ENCODE measurements at places on chromosomes 6 and 20.

DNA sequence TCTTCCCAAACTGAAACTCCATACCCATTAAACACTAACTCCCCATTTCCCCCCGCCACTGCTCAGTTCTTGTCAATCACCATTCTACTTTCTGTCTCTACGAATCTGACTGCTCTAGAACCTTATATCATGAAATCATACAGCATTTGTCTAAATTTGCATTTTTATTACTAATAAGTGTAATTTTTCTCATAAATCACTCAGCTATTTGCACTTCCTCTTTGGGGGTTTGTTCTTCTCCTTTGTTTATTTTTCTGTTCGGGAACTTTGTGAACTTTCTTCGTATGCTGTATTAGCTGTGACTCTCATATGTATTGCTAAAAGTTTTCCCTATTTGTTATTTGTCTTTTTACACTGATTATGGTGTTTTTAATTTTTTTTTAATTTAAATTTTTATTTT lies 152.2 kb downstream of the SLC16A10 start:
- DNase-seq = no peak
- no peak overlapping the region for H3K4me3 ChIP-seq
- no peaks in the 10 kb centered on the region for H3K36me3 ChIP-seq
- no peaks in the 10 kb centered on the region for H3K4me1 ChIP-seq
- no peak overlapping the region for H3K27ac ChIP-seq
- H3K27me3 ChIP-seq = no peaks in the 10 kb centered on the region

DNA sequence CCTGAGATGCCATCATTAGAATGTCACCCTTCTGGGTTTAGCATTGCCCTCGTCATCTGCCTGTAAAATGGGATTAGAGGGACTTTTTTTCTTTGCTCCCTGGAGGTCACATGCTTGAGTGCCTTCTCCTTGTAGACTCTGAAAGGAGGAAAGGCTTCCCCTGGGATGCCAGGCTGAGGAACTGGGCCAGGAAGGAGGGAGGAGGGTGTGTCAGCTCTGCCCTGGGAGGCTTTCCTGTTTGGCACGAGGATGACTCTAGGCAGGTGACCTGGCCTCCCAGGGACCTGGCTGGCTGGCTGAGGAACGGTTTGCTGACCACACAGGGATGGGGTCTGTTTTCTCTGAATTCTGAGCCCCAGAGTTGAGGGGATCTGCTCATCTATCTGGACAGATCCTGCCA lies 137.9 kb upstream of the RNF24 start:
- no peaks in the 10 kb centered on the region for H3K36me3 ChIP-seq
- peak; percentile 37 for DNase-seq
- H3K4me1 ChIP-seq = no peaks in the 10 kb centered on the region
- H3K27me3 ChIP-seq = no peaks in the 10 kb centered on the region
- H3K27ac ChIP-seq = no peak overlapping the region

DNA sequence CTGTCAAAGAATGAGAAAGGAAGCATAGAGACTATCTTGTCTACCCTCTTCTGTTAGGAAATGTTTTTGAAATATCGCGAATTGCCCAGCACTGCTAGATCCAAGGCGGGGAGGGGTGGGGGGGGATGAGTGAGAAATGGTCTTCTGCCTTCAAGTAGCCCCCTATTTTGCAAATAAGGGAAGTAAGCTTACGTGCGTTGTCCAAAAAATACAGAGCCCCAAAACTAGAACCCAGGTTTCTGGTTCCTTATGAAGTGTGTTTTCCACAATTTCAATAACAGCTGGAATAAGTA lies 923 bp upstream of the ILRUN start:
- H3K27me3 ChIP-seq = no peaks in the 10 kb centered on the region
- no peaks in the 10 kb centered on the region for H3K36me3 ChIP-seq
- H3K27ac ChIP-seq = no peak overlapping the region
- no peaks in the 10 kb centered on the region for H3K4me1 ChIP-seq
- no peak for DNase-seq

DNA sequence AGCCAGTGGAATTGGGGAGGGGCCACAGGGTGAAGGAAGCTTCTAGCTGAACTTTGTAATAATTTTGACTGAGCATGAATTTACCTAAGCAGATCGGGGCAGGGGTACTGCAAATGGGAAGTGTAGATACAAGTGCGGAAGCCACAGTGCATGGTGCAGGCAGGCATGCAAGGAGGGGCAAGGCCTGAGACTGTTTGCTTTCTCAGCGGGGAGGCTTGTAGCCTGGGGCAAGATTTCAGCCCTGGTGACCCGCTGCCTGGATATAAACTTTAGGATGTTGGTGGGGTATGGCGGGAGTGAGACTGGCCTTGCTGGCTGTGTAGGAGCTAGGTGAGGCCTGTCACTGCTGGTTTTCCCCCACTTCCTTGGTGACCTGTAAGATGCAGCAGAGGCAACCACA lies 266.4 kb upstream of the PREP start:
- DNase-seq = no peak
- no peaks in the 10 kb centered on the region for H3K4me1 ChIP-seq
- H3K4me3 ChIP-seq = no peak overlapping the region
- H3K36me3 ChIP-seq = no peaks in the 10 kb centered on the region
- no peak overlapping the region for H3K27ac ChIP-seq

GRCh38 chr6:160595838-160596832 lies 67.9 kb downstream of the LPA start:
- H3K27ac ChIP-seq = no peak overlapping the region
- DNase-seq = no peak
- no peaks in the 10 kb centered on the region for H3K27me3 ChIP-seq
- no peak overlapping the region for H3K4me3 ChIP-seq
- H3K4me1 ChIP-seq = no peaks in the 10 kb centered on the region

DNA sequence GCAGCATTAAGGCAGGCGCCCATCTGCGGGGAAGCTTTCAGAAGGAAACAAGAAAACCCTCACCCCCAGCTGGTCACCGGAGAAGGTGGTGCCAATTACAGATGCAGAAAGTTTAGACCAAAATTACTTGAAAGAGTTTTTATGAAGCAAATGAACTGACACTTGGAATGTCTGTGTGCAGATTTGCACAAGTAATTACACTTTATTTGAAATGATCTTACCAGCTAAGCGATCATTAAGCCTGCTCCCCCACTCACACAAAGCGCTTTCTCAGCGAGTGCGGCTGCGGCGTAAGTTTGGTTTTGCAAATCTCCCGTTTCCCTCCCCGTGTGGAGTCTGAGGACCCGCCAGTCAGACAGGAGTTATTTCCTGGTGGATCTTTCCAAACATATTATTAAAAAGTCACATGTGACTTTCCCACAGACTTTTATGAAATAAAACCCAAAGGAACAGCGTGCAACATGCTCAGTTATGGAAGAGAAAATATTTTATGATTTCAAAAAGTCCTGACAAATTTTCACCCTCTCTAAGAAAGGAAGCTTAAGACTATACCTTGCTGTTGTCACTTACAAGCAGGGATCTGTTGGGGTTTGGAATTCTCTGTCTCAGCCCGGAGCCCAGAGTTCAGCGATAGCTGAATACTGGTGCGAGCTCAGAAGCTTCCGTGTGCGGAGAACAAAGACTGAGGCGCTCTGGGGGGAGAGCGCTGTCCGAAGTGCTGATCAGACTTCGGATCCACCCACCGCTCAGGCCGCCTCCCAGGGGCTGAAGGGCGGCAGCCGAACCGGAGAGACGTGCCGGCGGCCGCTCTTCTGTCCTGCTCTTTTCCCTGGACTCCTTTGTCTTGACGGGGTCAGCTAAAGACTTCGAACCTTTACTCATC lies 2.7 kb upstream of the MYT1 start:
- H3K27me3 ChIP-seq = no peaks in the 10 kb centered on the region
- DNase-seq = no peak
- H3K27ac ChIP-seq = no peak overlapping the region

DNA sequence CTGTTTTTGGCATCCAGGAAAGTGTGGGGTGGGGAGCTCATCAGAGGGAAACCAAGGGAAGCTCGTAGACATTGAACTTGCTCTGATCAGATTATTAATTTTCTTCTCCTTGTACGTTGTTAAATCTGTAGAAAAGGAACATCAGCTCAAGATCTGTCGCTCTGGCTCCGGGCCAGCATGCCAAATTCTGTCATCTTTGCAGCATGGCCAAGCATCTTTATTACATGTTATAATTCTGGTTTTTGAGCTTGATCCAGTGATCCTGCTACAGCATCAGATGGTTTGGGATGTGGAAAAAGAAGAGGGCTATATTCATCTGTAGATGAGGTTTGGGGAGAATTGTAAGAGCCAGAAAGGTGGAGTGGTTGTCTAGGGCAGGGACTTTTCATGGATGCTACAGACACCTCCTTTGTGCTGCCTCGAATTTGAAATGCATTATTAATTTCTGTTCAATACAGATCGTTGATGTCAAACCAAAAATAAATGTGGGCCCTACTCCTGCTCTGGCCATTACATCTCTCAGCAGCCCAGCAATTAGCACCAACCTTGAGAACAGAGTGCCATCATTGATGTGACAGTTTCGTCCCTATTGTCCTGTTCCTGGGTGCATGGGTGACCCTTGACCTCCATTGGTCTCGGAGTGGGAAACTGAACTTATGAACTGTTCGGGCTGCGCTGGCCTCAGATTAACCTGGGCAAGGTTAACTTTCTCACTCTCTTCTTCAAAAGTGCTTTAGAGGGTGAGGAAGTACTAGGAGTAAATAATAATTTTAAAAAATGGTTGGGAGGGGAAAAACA lies 250.8 kb downstream of the SOX4 start:
- H3K27me3 ChIP-seq = no peaks in the 10 kb centered on the region
- H3K4me1 ChIP-seq = no peaks in the 10 kb centered on the region
- no peak for DNase-seq
- no peaks in the 10 kb centered on the region for H3K36me3 ChIP-seq
- H3K27ac ChIP-seq = no peak overlapping the region
- H3K4me3 ChIP-seq = no peak overlapping the region

GRCh38 chr6:146498309-146498708 lies 45.3 kb upstream of the RAB32 start:
- H3K27me3 ChIP-seq = no peaks in the 10 kb centered on the region
- no peak for DNase-seq
- no peaks in the 10 kb centered on the region for H3K4me1 ChIP-seq
- no peak overlapping the region for H3K27ac ChIP-seq
- H3K4me3 ChIP-seq = no peak overlapping the region

GRCh38 chr6:7721649-7722048 lies 4.2 kb upstream of the BMP6 start:
- DNase-seq = no peak
- no peaks in the 10 kb centered on the region for H3K36me3 ChIP-seq
- no peak overlapping the region for H3K4me3 ChIP-seq
- no peak overlapping the region for H3K27ac ChIP-seq
- H3K27me3 ChIP-seq = no peaks in the 10 kb centered on the region

DNA sequence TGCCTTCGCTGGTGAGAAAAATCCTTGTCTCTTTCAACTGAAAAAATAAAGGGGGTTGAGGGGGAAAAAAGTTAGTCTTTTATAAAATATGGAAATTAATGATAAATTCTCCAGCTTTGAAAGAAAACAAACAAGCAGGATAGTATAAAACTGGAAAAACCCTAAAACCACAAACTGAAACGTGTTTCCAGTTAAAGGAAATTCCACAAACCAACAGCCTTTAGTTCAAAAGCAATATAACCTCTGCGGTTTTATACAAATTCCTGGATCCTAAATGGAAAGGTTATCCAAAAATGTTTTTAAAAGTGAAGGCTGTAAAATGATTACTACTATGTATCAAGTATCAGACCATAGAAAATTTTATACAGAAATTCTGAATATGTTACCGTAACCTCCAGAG lies 55.6 kb downstream of the BMP5 start:
- DNase-seq = no peak
- H3K4me3 ChIP-seq = no peak overlapping the region
- no peaks in the 10 kb centered on the region for H3K36me3 ChIP-seq
- peaks cover 3% of the 10 kb centered on the region for H3K4me1 ChIP-seq
- H3K27me3 ChIP-seq = no peaks in the 10 kb centered on the region

DNA sequence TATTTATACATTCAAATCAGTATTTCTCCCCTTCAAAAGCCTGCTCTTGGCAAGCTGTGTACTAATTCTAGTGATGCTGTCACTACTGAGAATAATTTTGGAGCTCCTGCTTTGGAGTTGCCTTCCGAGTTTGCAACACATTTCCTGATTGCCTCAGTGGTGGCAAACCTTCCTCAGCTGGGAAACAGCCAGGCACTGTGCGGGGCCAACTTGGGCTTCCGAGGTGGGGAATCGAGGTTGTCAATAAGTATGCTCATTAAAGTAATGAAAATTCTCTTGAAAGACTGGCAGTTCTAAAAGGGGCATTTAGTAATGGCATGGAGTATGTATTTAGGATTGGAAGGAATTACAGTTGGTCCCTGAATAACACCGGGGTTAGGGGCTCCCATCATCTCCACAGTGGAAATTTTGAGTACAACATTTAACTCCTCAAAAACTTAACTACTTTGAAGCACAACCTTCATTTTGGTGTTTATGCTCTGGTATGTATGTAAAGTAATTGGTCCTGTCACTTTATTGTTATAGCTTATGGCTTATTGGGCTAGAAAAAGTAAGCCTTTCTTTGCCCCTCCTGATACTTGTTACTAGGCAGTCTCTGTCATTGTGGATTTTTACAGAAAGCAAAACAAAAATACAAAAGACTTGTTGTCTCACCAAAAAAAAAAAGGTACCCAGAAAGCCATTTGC lies 2.7 kb downstream of the PAQR8 start:
- H3K36me3 ChIP-seq = no peaks in the 10 kb centered on the region
- H3K4me3 ChIP-seq = no peak overlapping the region
- no peaks in the 10 kb centered on the region for H3K27me3 ChIP-seq

- H3K36me3 ChIP-seq = no peaks in the 10 kb centered on the region
- no peak overlapping the region for H3K27ac ChIP-seq
- no peak overlapping the region for H3K4me3 ChIP-seq
- H3K4me1 ChIP-seq = no peaks in the 10 kb centered on the region
- no peaks in the 10 kb centered on the region for H3K27me3 ChIP-seq
These were observed 15.3 kb downstream of the RSPO4 start for GRCh38 chr20:986733-987355.

DNA sequence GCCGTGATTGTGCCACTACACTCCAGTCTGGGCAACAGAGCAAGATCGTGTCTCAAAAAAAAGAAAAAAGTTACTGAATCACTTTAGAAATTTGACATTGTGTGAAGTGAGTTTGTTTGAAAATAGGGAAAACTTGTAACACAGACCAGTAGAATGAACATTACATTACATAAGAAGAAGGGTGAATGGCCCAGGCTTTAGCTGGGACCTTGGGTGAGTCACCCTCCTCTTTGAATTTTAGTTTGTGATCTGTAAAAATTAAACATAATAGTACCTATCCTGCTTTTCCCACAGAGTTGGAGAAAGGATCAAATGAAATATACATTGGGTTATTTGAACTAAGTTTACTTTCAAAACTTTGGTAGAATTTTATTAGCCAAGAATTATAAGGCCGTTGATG lies 56.3 kb downstream of the KCNS1 start:
- no peaks in the 10 kb centered on the region for H3K4me1 ChIP-seq
- no peak overlapping the region for H3K4me3 ChIP-seq
- H3K36me3 ChIP-seq = no peaks in the 10 kb centered on the region
- no peaks in the 10 kb centered on the region for H3K27me3 ChIP-seq
- H3K27ac ChIP-seq = no peak overlapping the region
- no peak for DNase-seq

GRCh38 chr6:98514073-98514720 lies 320.2 kb upstream of the POU3F2 start:
- no peak overlapping the region for H3K27ac ChIP-seq
- DNase-seq = no peak
- H3K4me3 ChIP-seq = no peak overlapping the region
